ENCODE measurements at places on chromosomes 3 and 15.

GRCh38 chr15:74872702-74873035 is 496 bp downstream of the SCAMP2 start:
- DNase-seq: no peak

GRCh38 chr15:95663156-95664100 is 667.1 kb upstream of the NR2F2 start:
- DNase-seq: no peak

- DNase-seq: no peak
Observed at GRCh38 chr15:100439514-100439913, 89.2 kb downstream of the CERS3 start.

GRCh38 chr3:177827511-177828207 is 630.4 kb upstream of the TBL1XR1 start:
- DNase-seq: no peak

DNA sequence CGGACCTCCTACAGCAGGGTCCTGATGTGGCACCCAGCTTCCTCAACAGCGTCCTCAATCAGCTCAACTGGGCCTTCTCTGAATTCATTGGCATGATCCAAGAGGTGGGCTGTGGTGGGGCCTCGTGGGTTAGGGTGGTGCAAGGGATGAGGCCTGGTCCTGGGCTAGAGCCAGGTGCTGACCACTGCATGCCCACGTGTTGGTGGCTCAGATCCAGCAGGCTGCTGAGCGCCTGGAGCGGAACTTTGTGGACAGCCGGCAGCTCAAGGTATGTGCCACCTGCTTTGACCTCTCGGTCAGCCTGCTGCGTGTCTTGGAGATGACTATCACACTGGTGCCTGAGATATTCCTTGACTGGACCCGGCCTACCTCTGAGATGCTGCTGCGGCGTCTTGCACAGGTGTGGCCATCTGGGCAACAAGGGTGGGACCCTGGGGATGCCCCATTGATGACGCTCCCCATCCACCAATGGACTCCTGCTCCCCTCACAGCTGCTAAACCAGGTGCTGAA is 3.8 kb downstream of the AMIGO3 start:
- DNase-seq: no peak

DNA sequence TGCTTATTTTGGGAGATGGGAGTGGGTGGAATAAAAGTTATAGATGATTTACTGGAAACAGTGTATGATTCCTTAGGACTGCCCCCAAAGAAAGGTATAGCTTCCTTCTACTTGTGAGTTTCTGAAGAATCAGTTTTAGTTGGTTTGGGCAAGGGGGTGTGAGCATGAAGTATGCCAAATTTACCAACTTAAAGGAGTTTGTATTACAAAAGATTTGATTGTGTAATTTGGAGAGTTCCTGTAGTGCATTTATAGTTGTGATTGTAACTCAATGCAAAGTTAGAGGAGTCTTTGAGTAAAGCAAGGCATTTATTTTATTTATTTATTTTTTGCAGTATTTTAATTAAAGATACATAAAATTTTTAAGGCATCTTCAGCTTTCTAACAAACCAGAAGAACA is 42.8 kb downstream of the TSC22D2 start:
- DNase-seq: no peak

DNA sequence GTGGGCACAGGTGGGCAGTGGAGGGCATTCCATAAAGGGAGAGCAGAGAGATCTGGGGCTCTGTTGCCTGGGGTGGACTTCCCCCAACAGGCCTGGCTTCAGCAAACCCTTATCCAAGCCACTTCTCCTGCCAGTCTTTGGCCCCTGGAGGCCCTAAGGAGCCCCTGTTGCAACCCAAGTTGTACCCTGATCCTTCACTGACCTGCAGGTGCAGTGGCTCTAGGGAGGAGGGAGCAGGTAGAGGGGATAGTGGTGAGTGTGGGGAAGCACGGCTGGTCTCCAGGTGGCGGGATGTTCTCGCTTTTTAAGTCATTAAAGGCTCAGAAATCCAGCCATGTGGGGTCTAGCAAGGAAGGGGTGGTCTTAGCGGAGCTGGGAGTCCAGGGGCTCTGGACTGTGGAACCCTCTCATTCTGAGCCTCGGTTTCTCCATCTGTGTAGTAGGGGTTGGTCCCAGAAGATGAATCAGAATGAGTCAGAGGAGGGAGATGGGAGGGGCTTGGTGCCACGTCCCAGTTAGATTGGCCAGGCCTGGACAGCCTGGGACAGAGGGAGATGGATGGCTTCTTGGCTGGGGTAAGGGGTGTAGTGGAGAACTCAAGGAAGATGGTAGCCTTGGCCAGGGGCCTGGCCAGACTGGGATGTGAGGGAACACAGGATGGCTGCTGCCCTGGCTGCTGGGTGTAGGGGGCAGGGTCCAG is 2.6 kb downstream of the ZBTB47 start:
- no peak for DNase-seq

- no peak for DNase-seq
Observed at GRCh38 chr3:53238886-53239285, 16.9 kb downstream of the TKT start.

DNA sequence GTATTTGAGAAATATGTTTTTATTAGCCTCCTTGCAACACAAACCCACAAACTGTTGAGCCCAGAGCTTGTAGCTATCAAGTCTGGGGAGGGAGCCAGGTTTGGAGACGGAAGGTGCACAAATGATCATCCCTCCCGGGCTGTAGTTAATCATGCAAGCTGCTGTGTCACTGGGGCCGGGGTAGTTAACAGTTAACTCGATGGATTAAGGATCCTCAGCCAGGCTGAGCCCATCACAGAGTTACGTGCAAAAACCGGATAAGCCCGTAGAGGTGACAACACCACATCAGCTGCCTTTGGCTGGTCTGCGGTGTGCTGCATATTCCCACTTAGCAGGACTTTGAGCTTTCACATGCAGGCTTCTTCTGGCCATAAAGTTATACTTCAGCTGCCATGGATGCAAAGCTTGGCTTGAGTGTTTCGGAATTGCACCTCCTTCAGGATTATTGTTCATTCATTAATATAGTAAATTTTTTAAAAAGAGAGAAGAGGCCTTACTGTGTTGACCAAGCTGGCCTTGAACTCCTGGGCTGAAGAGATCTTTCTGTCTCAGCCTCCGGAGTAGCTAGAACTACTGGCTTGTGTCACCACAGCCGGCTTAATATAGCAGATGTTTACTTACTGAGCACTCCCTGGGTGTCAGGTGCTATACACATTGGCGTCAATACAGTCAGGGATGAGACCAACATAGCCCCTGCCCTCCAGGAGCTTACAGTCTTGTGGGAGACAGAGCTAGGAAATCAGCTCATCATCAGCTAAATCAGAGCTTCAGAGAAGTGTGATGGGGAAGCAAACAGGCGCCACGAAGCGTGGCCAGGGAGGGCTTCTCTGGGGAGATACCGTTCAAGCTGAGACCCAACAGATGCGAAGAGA is 226.8 kb upstream of the BHLHE40 start:
- no peak for DNase-seq

DNA sequence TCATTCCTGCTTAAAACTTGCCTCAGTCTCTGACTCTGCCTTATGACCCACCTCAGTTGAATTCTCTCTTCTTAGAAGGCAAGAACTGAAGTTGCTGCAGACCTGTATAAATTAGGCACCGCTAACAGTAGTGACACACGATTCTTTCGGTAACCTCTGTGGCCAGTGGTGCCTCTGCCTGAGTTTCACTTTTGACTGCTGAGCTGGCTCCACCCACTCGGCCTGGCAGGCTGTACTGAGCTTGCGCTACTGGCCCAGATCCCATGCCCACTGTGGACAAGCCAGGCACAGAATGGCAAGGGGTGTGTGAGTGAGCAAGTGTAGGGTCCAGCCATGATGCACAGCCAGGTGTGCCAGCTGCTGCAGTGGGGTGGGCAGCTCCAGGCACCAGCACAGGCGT is 19.1 kb upstream of the EIF1B start:
- no peak for DNase-seq

GRCh38 chr3:27166888-27167287 is 202.3 kb downstream of the NEK10 start:
- peak; percentile 7 for DNase-seq

DNA sequence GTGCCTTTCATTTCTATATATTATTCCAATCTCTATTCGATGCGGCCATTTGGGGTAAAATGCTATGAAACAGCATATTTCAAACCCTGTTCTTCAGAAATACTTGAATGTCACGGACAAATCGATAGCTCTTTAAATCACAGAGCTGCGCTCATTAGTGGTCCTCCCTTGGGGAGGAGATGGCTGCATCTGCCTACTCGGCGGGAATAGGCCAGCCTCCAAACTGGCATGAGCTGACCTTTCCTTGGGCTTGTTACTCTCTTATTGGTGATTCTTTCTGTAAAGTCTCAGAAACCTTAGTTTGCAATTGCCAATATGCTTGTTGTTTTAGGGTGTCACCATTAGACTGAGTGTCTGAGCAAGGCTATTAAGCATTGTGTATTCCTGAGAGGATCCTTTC is 120.9 kb downstream of the BDH1 start:
- DNase-seq: no peak

DNA sequence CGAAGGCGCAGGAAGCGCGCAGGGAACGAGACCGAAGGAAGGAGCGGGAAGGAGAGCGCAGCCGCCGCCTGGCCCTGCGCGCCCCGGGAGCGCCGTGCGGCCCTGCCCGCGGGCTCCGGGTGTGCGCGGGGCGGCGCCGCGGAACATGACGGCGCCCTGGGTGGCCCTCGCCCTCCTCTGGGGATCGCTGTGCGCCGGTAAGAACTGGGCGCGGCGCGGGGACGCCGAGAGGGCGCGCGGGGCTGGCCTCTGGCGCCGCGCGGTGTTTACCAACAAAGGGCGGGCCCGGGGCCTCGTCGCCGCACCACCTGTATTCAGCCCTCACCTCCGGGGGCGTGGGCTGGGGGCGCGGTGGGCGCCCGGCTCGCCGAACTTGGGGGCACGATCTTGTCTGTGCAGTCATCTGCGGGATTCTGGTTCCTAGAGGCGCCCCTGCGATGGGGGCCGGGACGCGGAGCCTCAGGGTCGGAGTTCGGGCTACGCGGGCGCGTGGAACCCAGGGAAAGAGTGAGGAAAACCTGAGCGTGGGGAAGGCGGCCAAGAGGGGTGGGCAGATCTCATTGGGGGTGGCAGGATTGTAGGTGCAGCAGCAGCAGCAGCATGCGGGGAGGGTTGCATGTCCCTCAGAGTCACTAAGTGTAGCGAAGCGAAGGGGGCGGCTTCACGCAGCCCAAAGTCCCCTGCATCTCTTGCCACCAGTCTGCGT is 641 bp downstream of the ACVR2B start:
- DNase-seq: no peak

GRCh38 chr15:27317736-27318135 is 346.8 kb downstream of the GABRG3 start:
- DNase-seq: no peak

DNA sequence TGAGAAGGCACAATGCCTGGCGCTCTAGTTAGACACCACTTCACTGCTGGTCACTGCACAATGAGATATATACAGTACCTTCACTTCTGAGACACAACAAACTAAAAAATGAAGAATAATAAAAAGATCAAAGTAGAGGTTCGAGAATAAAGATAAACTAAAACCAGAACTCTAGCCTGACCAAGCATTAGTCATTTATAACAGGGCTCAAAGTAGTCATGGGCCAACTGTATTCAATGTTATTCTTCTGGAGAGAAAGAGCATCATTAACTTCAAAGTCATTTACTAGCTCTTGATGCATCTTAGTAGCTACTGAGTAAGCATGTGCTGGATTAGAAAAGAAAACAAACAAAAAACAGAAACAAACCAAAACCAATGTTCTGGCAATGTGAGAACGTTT is 145.2 kb downstream of the SSR3 start:
- no peak for DNase-seq

DNA sequence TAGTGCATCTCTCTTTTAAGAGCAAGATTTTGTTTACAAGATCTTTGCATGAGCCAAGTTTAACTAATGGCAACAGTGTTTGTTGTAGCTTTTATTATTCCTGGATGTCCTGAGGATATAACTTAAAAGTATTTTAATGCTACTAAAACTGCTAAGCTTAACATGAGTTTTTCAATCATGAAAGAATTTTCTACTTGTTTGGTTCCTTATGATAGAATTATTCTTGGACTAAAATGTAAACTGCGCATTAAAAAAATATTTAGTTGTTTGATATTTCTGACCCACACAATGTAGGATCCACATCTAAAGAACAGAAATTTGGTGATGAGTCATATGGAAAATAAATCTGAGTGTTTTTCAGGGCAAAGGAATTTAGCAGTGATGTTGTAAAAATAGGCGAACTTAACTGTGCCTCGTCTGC is 70.8 kb downstream of the RAP2B start:
- DNase-seq: no peak

GRCh38 chr3:112973325-112974177 is 1.4 kb downstream of the CD200R1 start:
- DNase-seq: no peak

GRCh38 chr3:192260116-192261010 is 467.0 kb downstream of the FGF12 start:
- no peak for DNase-seq

- DNase-seq: no peak
Observed at GRCh38 chr15:65924004-65924403, 54.7 kb downstream of the RAB11A start.

- DNase-seq: no peak
Observed at GRCh38 chr15:66670175-66670574, 31.9 kb upstream of the SMAD6 start.

DNA sequence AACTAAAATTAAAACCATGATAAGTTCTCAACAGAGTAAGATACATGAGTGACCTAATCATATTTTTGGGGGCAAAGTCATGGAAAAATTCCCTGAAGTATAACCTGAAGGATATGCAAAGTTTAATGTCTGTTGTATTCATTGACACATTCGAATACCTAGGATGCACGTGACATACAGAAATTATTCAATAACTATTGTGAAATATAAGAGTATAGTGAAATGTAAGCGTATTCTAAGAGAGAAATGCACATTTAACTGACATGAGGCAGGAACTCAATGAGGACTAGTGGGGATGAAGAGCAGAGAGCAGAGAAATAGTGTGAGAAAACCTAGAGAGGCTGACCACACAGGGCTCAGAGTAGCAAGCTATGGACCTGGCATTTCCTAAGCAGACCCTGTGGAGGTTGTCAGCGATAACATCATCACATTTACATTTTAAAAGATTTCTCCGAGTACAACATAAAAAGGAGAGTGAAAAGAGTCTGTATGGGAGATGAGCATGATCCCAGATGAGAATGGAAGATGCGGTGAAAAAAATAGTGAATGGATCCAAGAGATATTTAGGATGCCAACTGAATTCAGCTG is 588.8 kb downstream of the MAGI1 start:
- no peak for DNase-seq

DNA sequence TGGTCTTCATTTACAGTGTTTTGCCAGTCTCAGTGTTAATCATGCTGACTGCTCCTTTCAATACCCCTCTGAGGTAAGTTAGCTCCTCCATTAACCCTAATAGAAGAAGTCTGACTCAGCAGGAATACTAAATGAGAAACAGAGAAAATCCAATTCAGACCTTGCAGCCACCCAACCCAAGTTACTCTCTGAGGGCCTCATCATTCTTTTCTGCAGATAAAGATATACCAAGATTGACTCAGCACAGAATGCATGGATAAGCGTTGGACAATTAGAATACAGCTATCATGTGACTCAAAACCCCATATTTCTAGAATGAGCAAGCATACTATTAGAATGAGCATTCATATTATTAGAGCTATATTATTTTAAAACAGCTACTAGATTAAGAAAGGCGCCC is 389.1 kb upstream of the SGO1 start:
- no peak for DNase-seq
